ENCODE measurements at places on chromosomes 13 and 19.

- peak; percentile 35 for DNase-seq
Measured at GRCh38 chr19:48445256-48445605, 552 bp upstream of the GRWD1 start.

GRCh38 chr19:11995174-11995573, 30.3 kb downstream of the ZNF763 start:
- no peak for DNase-seq

DNA sequence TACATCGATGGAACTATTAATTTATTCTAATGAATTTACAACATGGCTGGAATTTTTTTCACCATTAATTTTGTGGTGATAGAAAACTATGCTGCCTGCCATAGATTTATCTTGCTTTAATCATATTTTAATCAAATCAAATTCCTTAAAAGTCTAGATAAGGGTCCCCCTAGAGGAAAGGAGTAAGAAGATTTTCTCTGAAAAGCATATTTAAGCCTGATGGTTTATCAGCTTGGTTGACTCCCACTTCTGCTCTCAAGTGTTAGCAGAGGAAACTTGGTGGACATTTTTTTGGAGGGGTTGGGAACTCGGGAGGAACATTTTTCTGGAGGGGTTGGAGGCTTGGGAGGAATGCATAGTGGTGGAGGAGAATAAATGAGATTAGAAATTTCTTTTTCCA, 253.3 kb downstream of the KCNRG start:
- no peak for DNase-seq

DNA sequence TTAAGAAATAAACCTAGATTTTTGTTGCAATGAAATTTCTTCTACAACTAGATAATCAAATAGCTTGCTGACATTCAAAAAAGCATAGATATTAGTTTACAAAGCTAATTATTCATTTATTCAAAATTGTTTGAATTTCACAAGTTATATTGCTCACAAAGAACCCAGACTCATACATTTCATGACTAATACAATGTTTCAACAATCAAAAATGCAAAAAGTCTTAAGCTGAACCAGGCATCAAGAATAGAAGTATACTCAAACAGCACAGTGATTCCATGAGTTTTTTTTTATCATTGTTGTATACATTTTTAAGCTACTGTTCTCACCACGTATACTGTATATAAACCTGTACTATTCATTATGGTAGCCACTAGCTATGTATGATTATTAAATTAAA, 51.0 kb downstream of the DIAPH3 start:
- no peak for DNase-seq

GRCh38 chr19:10230861-10231611, at the start of gene S1PR2:
S1PR2 (minus strand) TSS chr19:10231331; CDS start chr19:10224905, 6,426 bp downstream.
- DNase-seq: peak; percentile 68

DNA sequence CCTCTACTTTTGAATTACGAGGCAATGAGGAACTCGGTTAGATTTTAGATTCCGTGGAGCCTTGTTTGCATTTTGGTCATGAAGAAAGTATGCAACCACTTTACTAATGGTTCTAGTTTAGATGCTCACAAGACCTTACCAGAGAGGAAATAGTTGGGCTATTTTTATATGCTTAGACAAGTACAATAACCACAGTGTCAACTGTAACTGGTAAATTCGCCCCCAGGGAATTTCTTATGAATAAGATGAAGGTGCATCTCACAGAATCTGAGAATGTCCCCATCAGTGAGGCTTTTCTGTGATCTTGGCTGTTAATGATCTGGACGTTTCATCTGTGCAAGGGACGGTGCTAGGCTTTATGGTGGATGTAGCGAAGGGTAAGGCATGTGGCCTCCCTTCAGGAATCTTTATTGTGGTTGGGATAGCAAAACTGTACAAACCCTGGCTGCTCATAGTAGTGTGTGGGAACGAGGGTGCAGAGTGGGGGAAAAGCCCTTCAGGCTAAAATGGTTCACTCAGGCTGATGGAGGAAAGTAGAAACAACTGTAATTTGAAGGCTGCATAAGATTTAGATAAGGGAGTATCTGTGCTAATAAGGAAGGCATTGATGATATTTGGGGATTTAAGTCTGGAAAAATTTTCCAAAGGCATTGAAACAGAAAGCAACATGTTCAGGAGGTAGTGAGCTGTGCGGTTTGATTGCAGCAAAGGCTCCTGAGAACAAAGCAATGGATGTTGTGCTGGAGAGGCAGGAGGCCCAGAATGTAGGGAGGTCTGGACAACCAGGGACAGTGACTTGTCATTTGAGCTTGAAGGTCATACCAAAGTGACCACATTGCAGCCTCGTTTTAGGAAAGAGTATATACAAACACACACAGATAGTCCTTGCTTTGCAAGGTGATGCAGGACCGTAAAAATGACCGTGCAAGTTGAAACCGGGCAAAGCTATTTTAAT, 28.4 kb downstream of the UBAC2 start:
- DNase-seq: no peak

DNA sequence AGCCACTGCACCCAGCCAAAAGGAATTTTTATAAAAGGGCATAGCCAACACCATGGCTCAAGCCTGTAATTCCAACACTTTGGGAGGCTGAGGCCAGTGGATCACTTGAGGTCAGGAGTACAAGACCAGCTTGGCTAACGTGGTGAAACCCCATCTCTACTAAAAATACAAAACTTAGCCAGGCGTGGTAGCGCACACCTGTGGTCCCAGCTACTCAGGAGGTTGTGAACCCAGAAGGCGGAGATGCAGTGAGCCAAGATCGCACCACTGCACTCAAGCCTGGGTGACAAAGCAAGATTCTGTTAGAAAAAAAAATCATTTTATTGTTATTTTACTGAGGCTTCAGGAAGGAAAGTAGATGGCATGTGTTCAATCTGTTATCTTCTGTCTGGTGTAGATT, 31.3 kb upstream of the FOXO1 start:
- DNase-seq: no peak

- DNase-seq: no peak
Measured at GRCh38 chr13:92829930-92830329, 396.7 kb upstream of the GPC6 start.

Data from activated CD8-positive, alpha-beta T cell treated with anti-CD3 and anti-CD28 coated beads, Interleukin-2, amount 10 ng/mL, durations not matched to agents 7 days and 5 days (primary cell).